LHCN-M2 (cell line): ENCODE measurements at places on chromosomes 3 and 15.
A peak's percentile ranks its signal among the peaks of the same experiment; 100 is the strongest.

- no peak for DNase-seq
These were observed at the start of gene SLC6A1 for GRCh38 chr3:10992017-10992942. Gene SLC6A1 (plus strand): TSS chr3:10992748. CDS start chr3:11017212, 24,464 bp downstream.

DNA sequence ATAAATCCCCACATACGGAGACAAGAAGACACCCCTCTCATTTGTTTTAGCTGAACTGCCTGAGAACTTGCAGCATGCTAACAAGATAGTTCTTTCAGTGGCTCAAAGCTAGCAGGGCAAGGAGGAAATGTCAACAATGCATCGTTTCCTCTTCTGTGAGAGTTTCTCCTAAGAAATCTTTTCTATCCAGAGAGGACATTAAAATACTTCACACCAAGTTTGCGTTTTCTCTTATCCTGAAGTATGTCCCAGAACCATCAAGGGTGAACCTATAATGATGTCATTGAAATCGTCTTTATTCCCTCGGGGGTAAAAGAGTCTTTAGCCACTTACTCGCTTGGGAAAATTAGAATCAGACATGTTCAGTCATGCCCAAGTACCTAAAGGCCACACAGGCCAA lies 541.7 kb upstream of the MDFIC2 start:
- DNase-seq = no peak

- peak; percentile 44 for DNase-seq
These were observed 60.6 kb downstream of the TCF12 start for GRCh38 chr15:56978898-56979662.

DNA sequence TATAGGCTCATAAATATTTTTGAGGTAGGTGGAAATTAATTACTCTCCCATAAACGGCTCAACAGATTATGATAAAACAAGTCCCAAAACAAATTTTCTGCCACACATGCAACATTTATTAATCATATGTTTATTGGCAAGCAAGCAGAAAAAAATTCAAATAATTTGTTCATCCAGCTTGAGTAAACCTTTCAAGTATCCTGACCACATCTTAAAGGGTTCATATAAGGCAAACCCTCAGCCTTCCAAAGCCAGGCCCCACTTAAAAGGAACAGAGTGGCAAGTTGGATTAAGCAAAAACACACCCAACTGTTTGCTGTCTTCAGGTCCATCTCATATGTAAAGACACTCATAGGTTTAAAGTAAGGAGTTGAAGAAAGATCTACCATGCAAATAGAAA lies 1042.3 kb downstream of the DIPK2A start:
- no peak for DNase-seq

- DNase-seq = peak; percentile 56
These were observed 16.7 kb downstream of the DCBLD2 start for GRCh38 chr3:98884675-98885371.

DNA sequence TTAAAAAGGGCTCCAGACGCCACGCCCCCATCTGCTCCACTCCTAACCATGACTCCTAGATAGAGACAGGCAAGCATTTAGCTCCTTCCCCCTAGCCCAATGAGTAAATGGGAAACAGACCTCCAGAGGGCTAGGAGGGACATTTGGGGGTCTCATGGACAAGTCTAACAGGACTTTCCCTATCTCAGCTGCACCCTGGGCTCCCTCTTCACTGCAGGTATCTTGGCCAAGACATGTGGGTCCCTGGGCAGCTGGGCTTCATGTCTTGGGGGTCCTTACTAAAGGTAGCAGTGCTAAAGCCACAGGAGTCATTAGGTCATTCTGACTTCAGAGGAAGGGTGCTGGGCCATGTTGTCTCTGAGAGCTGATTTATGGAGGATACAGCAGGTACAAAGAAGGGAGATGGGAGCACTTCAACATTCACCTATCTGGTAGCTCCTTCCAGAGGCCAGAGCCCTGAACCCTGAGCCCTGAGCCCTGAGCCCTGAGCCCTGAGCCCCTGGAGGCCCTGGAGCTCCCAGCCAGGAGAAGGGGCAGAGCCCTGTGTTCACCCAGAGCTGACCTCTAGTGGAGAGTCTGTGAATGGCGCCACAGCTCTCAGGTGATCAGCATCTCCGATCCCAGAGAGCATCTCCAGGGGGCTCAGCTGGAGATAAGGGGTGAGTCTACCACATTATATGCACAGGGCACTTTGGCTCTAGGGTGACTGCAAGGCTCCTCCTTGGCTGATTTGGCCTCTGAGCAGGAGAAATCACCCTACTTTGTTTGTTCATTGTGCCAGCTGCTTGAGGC lies 40.1 kb upstream of the EPHB1 start:
- peak; percentile 28 for DNase-seq

DNA sequence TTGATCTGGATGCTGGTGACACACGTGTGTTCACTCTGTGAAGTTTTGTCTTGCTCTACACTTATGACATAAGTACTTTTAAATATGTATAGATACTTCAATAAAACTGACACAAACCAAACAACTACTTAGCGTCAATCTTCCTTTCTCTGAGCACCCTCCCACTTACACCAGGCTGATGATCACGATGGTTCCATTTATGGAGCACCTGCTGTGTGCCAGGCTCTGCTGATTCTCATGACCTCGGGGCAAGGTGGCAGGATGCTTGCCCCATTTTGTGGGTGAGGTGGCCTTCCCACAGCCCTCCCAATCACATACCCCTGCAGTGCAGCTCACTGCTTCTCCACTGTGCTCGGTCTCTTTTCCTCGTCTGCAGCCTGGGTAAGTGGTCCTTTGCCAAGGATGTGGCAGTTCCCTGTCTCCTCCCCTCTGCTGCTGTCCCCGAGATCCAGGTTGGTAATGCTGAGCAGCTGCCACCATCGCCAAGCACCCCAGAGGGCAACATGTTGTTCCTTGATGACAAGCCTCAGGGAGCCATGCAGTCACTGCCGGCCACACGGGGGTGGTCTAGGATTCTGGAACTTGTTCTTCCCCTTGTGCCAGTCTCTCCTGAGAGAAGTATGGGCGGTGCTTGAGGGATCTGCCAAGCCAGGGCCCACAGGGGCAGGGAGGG lies 20.6 kb upstream of the ADCY5 start:
- DNase-seq = no peak

DNA sequence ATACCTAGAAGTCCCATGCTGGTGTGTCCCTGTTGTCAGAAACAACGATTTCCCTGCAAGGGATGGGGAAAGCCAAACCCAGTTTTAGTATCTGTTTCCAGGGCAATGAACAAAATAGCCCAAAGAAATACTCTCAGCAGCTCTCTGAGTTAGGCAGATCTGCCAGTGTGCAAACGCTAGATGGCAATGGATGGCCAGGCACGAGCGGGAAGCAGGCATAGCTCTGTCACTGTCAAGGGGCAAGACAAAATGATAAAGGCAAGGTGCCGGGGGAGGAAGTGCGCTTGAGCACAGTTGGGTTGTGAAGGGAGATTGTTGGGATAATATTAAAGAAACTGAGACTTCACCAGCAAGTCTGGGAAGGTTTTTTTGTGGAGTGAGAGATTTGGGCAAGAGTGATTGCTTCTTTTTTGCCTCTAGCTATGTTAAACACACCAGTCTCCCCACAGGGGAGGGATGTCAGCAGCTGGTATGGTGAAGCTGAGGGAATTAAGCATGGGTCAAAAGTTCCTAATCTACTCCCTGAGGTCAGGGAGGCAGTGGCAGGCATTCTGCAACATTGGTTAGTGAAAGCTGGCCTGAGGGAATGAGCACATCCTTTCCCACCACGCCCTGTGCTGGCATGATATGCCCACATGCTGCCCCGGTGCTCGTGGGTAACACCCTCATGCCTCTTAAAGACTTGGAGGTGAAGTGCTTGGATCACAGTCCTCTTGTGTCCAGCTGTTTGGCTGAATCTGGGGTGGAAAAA lies 117.5 kb downstream of the PDCD6IP start:
- peak; percentile 65 for DNase-seq

GRCh38 chr15:36007699-36008098 lies 461.7 kb upstream of the DPH6 start:
- no peak for DNase-seq

DNA sequence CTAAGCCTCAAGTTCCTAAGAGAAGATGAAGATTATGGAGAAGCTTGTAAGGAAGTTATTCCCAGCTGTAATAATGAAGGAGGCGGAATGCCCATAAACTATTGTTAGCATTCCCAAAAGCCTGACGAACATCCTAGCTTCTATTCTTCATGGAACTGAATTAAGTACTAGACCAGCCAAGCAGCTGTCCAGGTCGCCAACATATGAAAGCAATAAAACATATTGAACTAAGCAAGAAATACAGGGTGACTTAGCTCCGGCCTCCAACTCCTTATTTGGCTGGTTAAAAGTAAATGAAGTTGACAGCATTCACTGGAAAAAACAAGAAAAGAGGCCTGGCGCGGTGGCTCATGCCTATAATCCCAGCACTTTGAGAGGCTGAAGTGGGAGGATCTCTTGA lies 174.0 kb upstream of the TPM1 start:
- no peak for DNase-seq

GRCh38 chr3:177713928-177714900 lies 516.9 kb upstream of the TBL1XR1 start:
- DNase-seq = no peak

DNA sequence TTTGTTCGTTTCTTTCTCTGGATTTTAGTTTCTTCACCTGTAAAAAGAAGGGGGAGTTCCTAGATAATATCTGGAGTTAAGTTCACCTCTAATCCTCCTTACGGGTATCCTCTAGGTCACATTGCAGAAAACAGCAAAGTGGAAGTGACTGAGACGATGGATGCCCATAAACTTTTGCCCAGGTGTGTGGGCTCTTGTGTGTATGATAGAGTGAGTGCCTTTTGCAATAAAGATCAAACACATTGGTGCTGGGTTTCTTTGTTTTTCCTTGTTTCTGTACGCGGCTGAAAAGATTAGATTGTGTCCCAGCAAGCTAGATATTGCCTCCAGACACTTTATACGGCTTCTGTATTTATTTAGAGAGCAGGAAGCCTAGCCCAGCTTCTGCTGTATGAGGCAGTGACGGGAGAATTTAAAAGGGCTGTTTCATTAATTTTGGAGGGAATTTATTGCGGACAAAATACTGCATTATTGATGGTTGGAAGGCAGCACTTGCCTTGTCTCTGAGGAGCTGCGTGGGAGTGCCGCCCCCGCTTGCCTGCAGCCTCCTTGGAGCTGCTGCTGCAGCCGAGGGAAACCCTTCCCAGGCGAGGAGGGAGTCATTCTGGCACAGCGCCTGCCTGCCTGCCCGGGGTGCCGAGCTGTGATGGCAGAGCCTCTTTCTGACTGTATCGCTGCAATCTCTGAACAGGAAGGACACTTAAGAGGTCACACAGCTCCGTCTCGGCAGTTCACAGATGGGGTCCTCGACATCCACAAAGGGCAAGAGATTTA lies 38.5 kb downstream of the PYDC2 start:
- peak; percentile 27 for DNase-seq

DNA sequence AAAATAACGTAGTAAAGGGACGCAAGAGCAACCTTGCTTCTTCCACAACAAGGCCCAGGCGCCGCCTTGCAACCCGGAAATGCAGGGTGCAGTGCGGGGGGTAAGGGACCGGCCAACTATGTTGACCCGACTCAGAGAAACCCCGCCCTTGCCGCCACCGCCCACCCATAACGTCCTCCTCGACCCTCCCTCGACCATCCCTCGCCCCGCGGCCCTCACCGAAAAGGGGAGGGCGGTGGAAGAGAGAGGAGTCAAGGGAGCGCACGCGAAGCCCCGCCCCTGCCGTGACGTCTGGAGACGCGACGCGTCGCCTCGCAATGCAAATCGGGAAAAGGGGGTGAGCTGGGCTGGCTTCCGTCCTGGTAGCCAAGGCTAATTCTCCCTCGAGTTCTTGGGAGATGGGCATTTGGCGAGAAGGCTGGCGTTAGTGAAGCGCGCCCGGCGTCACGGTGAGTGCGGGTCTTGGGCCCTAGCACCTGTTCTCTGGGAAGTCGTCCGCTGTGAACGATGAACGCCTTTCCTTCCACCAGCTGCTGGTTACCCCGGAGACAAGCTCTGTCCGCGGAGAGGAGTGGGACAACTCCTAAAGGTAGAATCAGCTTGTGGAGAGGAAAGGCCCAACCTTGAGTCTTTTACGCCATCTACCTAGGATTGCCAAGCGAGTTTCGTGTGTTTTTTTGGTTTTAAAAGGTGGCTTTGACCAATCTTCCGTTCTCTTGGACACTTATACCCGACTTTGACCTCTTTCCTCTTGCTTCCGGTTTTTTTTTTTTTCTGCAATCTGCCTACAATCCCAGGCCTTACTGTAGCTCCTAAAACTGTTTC lies at the start of gene USP8:
TSS of gene USP8 (plus strand) at position 340 of the 825 bp plus-strand sequence. CDS start 14,669 bp downstream, outside the sequence.
- DNase-seq = peak; percentile 97

GRCh38 chr15:60916032-60916678 lies 312.9 kb downstream of the RORA start:
- DNase-seq = no peak

- DNase-seq = peak; percentile 66
These were observed 30.5 kb upstream of the MYZAP start for GRCh38 chr15:57561041-57561711.

DNA sequence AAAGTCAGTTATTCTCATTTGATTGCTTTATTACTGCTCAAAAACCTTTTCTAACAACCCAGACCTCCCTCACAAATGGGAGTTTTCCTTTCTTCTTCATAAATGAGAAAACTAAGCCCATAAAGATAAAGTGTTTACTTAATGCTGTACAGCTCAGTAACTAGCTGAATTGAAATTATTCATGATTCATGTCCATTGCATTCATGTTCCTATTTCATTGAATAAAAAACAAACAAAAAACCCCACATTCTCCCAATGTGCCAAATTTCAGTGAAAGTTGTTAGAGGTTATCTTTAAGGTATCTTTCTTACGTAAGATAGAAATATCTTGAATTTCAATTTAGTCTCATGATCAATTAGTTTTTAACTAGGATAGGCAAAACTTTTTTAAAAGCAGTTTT lies 2.8 kb downstream of the PLSCR2 start:
- peak; percentile 52 for DNase-seq

GRCh38 chr3:108070356-108070755 lies 20.5 kb downstream of the CD47 start:
- no peak for DNase-seq

- DNase-seq = no peak
These were observed 19.4 kb downstream of the RASGRP1 start for GRCh38 chr15:38545179-38545578.

DNA sequence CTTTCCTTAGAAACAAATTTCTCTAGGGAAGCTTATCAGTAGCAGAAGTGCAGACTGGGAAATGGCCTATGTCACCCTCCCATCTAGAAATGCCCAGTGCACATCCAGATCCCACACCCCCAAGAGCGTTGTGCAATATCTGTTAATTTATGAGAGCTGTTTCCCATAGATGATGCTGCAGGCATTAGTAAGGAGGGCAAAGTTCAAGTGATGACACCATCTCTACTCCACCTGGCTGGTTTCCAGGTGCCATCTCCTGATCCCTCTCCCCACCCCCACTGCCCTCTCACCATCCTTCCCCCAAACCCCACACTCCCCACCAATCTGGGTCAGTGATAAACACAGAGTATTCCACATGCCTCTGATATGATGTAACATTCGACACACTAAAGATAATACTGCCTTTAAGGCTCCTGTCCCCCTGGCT lies 39.4 kb downstream of the AGTR1 start:
- DNase-seq = no peak

GRCh38 chr3:120274739-120275167 lies 10.3 kb downstream of the GPR156 start:
- DNase-seq = peak; percentile 22
